ENCODE measurements at places on chromosomes 7 and 10.
A peak's percentile ranks its signal among the peaks of the same experiment; 100 is the strongest.

- DNase-seq = no peak
These were observed 398.0 kb downstream of the NXPH1 start for GRCh38 chr7:8831376-8831775.

- DNase-seq = peak; percentile 91
These were observed 562 bp downstream of the GRK5 start for GRCh38 chr10:119207713-119208552.

GRCh38 chr7:32289651-32290414, 200.3 kb downstream of the LSM5 start:
- DNase-seq = no peak

DNA sequence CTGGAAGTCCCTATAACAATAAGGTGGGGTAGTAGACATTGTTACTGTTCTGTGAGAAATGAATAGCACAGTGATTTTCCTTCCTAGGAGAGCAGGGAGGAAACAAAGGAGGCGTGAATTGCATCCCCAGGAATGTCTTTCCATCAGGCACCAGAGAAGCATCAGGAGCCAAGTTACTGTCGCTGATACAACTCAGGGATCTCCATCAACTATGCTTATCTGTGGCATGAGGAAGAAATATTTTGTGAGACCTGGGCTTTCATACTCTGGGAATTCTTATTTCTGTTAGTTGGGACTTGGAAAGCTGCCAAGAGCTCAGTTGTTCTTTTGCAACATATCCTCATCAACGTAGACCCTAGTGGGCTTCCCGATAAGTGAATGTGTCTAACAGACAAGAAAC, 622.3 kb downstream of the SUGCT start:
- no peak for DNase-seq

DNA sequence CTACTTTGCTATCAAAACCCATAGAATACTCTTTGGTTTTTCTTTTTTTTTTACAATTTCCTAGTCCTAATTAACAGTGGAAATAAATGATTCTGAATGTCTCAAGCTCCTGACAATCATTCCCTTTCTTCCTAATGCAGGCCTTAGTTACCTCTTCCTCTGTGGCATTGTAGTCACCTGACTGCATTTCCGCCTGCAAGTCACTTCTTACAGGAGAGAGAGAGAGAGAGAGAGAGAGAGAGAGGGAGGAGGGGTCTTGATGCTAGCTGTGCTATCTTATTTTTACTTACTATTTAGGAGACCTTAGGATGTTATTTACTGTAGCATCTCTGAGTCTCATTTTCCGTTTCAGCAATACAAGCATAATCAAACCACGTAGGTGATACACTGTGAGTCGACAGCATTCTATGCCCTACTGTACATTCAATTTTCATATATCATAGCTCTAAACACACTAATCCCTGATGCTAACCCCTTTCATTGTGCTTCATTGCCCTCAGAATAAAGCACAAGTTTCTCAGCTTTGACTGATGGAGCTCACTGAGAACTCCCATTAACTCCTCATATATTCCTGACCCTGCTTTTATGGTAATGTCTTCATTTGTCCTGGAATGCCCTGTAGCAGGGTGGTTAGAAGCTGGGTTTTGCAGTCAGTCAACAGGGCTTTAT, 1237.3 kb downstream of the XPNPEP1 start:
- DNase-seq = no peak

DNA sequence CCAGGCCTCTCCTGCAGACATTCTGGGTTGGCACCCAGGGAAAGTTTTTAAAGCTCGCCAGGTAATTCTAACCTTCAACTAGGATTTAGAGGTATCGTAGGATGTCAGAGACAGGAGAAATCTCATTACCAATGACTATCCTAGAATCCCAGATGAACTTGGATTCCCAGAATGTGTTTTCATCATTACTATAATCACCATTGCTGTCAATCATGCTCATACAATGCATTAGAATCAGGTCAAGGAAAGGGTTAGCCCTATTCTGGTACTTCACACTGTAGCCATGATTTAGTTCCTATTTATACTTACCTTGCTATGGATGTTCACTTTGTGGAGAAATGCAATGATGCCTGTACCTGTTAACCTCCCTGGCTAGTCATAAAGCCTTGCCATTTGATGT, 67.0 kb upstream of the GPR158 start:
- no peak for DNase-seq

DNA sequence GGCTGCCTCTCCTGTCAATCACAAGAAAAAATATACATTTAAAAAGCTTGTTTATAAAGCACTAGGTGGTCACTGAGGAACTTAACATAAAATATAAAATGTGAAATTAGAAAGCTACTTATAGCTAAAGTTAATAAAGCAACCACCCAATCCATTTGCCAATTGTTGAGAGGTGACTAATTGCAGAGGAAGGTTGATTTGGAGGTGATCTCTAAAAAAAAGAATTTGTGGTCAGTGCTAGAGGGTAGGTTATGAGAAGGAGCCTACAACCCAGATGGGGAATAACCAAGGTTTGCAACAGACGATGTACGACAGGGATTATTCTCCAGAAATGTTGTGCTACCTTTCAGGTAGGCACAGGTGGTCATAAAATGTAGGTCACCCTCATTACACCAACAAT, 444.2 kb upstream of the C7orf33 start:
- DNase-seq = no peak

GRCh38 chr10:128001363-128001745, 94.5 kb downstream of the PTPRE start:
- DNase-seq = no peak

- DNase-seq = peak; percentile 95
These were observed at the start of gene DENND2A for GRCh38 chr7:140640727-140641523. TSS of gene DENND2A (minus strand) at chr7:140640813. CDS start at chr7:140602397, 38,416 bp downstream.

DNA sequence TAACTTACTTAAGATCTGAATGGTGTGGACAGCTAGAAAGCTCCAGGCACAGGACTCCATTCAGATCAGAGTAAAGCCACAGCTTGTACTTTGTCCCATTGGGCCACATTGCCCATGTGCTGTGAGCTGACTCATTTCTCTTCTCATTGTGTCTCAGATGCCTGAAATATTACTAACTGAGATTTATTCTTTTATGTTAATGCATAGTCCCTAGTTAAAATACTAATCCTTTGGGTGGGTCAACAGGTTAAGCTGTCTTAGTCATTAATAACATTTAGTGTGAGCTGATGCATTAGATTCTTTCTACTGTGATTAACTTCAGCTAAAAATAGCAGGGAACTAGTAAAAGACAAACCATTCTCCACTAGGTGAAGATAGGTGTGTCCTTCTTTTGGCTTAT, 104.7 kb upstream of the ARMC3 start:
- no peak for DNase-seq

- no peak for DNase-seq
These were observed 142.3 kb downstream of the ARHGAP22 start for GRCh38 chr10:48462482-48463020.

DNA sequence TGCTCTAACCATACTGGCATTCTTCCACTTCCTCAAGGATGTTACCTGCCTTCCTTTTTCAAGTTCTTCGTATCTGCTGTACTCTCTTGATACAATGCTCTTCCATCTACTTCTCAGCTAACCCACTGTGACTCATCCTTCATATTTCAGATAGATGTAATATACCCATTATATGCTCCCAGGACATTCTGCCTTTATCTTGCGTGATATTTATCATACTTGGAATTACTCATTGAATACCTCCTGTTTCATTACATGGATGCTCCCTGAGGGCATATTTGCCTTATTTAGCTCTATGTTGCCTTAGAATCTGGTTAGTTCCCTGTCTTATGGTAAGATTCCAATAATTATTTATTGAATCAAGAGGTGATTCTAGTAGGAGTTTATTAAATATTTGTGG, 706.4 kb downstream of the SORCS3 start:
- DNase-seq = no peak

DNA sequence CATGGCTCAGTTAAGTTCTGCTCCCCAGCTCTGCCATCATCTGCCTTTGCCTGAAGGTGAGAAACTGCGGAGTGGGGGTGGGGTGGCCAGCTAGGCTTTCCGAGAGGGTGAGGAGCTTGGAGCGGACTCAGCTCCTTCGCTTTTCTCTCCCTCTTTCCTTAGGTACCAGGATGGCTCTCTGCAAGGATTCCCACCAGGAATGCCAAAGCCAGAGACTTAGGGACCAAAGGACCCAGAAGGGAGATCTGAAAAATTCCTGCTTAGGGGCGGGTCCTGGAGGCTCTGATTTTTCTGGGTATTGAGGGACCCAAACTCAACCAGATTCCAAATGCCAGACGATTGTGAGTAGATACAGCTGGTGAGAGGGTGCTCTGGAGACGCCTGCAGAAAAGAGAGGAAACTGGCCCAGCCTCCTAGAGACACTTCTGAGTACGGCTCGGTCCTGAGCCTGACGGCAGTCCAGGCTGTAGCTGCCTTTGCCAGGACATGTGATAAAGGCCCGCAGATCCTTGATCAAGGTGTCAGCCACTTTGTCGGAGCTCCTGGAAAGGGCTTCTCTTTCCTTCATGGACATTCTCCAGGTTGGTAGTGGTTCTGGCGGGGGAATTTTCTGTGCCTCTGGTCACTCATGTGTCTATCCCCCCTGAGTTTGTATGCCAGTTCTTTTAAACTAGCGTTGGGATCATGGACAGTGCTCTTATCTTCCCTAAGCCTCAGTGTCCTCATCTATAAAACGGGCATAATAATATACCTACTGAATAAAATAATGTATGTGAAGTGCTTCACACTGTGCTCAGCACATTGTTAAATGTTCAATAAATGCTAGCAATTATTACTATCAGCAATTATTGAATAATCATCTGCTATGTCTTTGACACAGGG, 42.5 kb upstream of the BTRC start:
- peak; percentile 65 for DNase-seq

GRCh38 chr7:158274996-158275395, 312.6 kb downstream of the PTPRN2 start:
- no peak for DNase-seq

DNA sequence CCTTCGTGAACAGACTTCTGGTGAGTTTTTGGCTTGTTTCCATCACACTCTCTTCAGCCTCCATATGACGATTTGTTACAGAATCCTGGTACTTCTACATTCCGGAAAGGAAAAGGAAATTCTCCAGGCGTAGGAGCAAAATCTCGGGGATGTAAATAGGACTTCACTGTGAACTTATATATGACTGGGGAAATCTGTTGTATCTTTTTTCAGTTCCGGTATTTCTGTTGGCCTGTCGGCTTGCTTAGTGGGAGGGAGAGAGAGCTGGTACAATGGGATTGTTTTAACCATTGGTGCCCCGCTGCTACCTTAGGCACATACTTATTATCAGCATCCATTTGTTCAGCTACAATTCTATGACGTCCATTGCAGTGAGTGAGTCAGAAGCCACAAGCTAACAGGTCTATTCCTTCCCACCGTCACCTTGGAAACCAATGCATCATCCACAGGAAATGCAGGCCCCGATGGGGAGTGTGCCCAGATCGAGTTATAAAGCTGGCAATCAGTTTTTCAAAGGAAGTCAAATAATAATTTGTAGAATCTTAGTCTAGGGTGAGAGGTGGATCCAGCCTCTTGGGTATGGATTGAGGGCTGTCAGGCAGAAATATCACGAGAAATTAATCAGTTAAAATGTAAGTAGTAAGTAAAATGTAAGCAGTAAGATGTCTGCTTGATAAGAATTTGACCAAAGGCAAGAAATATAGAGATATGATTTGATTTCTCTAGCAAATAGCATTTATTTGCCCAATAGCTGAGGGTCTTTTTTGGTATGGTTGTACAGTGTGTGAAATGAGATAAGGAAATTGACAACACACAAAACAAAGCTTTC, 92.0 kb upstream of the MKLN1 start:
- DNase-seq = no peak

Data from right kidney (tissue), 9 donors.